ENCODE measurements at places on chromosomes 4 and X.
A peak's percentile ranks its signal among the peaks of the same experiment; 100 is the strongest.

- no peak for DNase-seq
Measured at GRCh38 chrX:50152456-50152855, 48.4 kb downstream of the AKAP4 start.

DNA sequence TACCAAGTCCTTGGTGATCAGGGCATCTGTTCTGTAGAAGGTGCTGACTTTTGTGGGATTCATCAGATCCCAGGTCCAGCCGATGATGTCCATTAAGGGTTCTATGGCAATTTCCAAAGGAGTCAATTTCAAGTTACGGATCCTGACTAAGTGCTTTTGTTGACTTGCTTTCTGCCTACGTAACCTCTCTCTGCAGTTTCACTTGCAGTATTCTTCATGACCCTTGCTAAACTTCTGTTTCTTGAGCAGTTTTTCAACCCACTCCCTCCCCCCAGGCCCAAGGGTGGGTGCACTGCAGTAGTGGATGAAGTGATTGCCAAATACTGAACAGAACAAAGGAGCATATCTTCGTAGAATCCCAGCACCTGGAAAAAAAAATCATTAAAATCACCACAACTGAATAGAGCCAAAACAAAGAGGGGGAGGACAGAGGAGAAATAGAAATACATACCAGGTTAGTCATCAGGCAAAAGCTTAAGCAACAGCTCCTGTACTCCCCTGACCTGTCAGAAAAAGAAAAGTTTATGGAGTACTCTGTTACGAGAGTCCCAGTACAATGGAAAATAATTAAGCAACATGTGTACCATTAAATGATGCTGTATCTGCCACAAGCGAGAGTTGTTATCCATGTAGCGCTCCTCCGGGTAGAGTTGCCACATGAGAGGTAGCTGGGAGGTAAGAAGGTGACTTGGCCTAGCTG lies 5.8 kb downstream of the CMC4 start:
- no peak for DNase-seq

- no peak for DNase-seq
Measured at GRCh38 chrX:57178605-57179004, 41.4 kb upstream of the SPIN2A start.

DNA sequence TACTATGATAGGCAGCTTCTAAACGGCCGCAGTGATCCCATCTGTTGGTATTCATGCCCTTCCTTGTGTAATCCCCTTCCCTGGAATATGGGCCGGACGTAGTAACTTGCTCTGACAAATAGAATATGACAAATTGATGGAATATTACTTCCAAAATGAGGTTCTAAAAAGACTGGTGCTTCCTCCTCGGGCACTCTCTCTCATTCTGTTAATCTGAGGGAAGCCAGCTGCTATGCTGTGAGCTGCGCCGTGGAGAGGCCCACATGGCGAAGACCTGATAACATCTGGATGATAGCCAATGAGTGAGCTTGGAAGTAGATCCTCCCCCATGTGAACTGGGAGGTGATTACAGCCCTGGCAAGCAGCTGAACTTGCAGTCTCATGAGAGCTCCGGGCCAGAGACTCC lies 27.2 kb upstream of the SLC25A4 start:
- peak; percentile 92 for DNase-seq

DNA sequence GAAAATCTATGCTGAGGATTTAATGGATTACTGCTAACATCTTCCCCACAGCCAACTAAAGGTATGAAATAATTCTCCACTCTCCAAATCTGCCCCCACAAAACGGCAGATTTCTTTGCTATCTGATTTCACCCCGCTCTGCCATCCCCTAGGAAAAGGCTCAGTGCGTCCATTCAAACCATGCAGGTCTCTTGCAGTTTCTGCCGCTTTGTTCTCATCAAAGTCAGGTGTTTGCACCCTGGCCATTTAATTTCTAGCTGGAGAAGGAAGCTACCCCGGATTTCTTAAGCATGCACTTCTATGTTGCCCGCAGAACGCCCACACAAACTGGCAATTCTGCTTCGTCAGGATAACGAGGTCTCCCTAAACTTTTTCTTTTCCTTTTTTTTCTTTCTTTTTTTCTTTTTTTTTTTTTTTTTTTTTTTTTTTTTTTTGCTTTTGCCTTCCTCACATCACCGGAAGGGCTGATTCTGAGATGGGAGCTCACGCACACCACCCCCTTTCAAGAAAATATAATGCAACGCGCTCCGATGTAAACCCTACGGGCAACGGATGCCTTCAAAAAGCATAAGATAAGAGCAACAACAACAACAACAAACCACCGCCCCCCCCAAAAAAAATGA lies 3.3 kb downstream of the NLGN4X start:
- no peak for DNase-seq

GRCh38 chr4:67765928-67766327 lies 11.7 kb upstream of the GNRHR start:
- no peak for DNase-seq

GRCh38 chr4:187940299-187940698 lies 55.3 kb upstream of the ZFP42 start:
- DNase-seq: no peak

DNA sequence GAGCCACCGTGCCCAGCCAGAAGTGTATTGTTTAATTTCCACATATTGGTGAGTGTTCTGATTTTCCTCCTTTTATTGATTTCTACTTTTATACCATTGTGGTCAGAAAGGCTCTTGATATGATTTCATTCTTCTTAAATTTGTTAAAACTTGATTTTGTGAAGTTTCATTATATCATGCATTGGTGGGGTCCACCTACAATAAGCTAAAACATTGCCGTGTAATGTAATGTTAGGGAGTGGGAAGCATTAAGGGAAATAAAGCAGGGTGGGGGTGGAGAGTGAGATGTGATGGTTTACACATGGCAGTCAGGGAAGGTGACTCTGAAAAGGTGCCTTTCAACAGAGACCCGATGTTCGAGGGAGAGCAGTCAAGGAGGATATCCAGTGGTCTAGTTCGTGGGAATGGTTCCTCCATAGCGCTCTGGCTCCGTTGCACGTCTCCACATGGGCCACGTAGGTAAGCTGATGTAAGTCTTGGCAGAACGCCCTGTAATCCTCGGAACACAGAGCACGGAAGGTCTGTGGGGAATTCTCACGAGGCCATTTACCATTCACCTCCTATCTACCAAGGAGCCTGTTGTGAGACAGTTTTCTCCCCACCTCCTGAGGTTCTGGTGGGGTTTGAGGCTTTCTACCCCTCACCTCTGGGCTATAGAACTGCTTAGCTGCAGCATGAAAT lies 7.7 kb upstream of the WDR13 start:
- no peak for DNase-seq

DNA sequence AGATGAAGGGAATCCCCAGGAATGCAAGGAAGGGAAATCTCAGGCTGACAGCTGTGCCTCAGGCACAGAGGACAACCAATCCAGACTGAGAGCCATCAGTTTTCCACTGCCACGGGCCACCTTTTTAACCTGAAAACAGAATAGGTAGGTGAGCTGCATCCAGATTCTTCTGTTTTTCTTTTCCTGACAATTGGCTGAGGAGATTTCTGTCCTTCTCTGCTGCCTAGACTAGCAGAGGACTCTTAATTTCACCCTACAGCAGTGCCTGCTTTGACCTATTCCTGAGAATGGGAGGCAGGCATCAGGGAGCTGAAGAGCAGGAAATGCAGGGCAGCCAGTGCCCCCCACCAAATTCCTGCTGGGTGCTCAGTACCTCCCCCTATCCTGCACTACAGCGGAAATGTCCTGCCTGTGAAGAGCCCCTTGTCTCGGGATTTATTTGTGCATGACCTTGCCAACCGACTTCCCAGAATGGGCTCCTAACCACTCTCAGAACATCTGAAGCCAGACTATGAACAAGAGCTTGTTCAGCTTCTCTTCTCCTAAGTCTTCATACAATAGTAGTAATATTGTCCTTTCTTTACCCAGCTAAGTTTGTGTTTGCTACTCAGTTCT lies 65.1 kb downstream of the CASK start:
- DNase-seq: no peak

- peak; percentile 69 for DNase-seq
Measured at GRCh38 chr4:105594099-105595010, 41.9 kb downstream of the ARHGEF38 start.

DNA sequence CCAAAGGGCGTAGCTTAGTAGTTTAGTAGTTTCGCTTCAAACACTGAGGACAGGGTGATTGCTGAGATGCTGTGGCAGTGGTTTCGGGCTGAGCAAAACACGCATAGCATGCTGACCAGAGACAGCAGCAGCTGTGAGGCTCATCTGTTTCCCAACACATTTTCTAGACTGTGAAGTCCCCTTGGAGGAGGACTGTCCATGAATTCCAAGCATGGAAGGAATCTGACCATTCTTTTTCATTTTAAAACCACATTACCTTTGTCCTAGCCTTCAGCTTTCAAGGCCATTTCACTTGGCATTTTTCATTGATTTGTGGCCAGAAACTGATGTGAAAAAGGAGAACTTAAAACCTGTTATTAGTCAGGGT lies 240.9 kb downstream of the PALLD start:
- DNase-seq: peak; percentile 64

GRCh38 chr4:142402900-142403299 lies 443.2 kb downstream of the INPP4B start:
- DNase-seq: peak; percentile 62

GRCh38 chrX:64202808-64203325 lies 2.6 kb downstream of the AMER1 start:
- peak; percentile 0 for DNase-seq

DNA sequence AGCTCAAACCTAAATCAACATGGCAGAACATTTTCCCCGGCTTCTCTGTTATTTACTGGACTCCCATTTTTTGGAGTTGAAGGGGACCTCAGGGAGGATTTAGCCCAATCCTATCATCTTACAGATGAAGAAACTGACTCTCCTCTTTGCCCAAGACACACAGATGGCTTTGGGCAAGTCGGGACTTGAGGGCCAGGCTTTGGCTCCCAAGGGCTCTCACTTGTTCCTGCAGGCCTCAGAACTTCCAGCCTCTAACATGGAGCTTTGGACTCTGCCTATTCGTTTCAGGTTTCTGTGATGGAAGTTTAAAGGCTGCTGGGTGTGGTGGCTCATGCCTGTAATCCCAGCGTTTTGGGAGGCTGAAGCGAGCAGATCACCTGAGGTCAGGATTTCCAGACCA lies 59.5 kb downstream of the RHOH start:
- DNase-seq: no peak

- no peak for DNase-seq
Measured at GRCh38 chrX:65866773-65867172, 173.1 kb downstream of the VSIG4 start.

DNA sequence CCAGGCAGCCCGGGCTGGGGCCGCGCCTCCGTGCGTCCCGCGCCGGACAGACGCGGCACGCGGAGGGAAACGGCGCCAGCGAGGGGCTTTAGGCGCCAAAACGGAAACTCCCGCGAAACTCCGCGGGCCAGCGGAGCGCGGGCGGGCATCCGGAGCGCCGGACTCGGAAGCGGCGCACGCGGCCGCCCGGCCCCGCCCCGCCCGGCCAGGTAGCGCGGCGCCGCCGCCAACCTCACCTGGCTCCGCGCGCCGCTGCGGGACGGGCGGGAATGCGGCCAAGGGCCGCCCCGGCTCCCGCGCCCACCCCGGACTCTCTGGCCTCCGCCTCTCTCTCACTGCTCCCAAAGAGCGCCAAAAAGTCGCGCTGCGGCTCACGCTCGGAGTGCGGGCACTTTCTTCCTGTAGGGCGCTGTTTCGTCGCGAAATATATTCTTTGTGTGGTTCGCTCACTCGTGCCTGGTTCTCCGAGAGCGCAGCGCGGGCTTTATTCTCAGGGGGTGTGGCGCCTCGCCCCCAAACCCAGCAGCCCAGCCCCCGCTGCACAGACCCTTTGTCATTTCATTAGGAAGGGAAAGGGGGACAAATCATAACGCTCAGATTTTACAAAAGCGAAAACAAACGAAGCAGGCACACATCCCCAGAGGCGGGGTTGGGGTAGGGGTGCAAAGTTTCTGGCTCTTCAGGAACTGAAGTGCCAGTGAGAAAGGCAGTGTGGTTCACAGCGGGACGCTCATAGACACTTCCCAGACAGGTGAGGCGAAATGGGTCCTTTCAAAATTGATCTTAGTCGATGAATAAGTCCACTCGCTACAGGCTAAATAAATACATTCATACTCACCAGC lies 961 bp upstream of the MBNL3 start:
- DNase-seq: peak; percentile 71

GRCh38 chr4:6239486-6239885 lies 30.2 kb upstream of the WFS1 start:
- no peak for DNase-seq

DNA sequence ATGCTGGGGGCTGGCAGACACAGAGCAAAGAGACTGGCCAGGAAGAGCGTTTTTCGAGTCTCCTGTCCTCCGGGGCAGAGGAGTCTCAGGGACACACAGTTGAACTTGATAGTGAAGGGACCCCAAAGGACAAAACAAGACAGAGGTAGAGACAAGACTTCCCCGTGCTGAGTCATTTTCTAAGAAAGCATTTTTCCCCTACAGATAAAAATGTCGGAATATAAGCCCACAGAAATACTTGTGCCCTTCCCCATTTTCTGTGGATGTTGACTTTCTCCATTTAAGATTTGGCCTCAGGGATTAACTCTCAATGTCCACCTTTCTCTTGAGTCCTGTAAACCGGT lies 523 bp upstream of the BTK start:
- DNase-seq: no peak

DNA sequence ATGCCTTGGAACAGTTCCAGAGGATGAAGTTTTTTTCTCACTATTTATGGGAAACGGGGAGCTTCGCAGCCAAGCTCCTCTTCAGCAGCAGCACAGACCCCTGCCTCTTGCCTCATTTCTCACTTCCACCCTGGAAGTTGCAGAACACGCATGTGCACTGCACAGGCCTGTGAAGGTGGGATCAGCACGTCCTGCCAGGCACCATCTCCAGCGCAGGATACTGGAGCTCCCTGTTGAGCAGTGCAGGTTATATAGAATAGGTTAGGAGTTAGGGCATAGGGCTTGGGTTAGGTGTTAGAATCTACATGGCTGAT lies 110.1 kb upstream of the CENPE start:
- peak; percentile 64 for DNase-seq

DNA sequence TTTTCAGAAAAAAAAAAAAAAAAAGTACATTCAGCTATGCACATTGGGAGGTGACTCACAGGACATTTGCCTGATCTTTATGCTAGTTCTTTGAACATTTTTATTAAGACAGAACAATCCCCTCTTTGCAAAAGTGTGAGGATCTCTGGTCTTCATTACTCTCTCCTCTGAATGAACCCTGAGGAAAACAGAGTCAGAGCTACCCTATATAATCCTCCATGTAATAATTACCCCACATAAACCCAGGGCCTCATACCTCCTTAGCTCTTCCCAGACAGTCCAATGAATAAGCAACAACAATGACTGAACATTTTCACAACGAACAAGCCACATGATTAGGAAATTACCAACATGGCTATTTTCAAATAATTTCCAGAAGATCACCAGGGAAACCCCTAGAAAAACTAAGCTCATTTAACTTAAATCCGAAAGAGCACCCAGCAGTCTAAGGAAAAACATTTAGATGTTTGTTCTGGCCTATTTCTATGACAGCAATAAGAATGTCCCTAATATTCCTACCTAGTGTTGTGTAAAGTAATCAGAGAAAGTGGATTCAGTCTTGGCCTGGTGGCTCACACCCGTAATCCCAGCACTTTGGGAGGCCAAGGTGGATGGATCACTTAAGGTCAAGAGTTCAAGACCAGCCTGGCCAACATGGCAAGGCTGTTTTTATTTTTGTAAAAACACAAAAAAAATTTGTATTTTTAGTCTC lies 37.8 kb downstream of the TBC1D9 start:
- no peak for DNase-seq
